Stimulated activated CD8-positive, alpha-beta memory T cell treated with anti-CD3 and anti-CD28 coated beads, Interleukin-15, amount 100 ng/mL, for 4 hours (primary cell): ENCODE measurements at places on chromosomes 2 and 18.

GRCh38 chr2:191115391-191115790 is 35.4 kb downstream of the STAT4 start:
- no peak for DNase-seq

DNA sequence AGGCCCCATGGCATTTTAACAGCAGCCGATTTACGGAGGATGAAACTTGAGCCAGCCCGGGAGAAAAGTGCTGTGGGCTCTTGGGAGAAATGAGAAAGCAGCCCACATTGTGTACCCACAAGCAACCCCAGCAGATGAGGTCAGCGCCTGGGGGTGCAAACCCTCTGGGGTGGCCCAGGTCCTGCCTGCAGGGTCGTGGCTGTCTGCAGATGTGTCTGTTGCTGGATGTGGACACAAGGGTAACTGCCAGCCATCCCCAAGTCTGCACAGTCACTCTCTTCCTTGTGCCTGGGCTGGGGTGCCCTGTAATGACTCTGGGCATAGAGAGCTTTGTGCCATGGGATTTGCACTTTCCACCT is 170.8 kb downstream of the PRKCE start:
- no peak for DNase-seq

DNA sequence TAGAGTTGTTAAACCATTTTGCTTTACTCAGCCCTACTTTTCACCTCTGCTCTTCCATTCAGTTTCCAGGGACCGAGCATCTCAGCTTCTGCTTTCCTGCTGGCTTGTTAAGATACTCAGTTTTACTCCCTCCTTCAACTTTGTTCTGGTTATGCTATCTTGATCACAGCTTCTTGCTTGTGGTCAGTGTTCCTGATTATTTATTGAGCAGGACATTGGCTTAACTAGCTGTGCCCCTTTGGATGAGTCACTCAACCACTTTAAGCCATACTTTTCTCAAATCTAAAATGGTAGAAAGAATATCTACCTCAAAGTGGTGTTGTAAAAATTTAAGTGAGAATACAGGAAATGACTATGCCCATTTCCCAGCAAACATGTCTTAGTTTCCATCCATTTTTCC is 124.0 kb downstream of the KYNU start:
- no peak for DNase-seq

DNA sequence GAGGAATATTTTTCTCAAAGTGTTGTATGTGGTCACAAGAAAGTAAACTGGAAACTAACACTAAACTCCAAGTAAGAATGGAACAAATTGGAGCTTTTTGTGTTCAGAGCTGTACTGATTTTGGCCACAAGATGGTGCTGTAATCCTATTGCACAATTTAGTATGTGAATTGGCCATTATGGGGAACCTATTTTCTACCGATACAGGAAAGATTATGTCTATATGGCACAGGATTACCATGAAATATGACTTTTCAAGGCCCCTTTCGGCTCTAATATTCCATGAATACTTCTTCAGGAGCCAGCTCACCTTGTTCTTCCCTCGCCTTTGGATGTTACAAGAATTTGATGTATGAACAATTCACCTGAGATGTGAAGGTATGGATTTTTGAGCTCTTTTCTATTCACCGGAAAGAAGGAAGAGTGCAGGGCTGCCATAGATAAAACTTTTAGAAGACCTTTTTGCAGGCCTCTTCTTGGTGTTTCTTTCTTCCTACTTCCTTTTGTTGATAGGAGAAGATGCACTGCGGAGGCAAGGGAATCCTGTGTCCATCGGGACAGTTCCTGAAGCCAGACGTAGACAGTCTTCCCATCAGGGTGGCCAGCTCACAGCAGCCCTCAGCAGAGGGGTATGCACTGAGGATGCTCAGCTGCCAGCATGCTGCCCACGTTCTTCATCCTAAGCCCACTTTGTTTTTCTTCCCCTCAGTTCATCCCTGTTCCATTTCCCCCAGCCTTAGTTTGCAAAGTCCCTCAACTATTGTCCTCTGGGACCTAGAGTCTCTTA is 13.3 kb downstream of the MRPL44 start:
- no peak for DNase-seq

GRCh38 chr2:184859187-184859586 is 260.9 kb downstream of the ZNF804A start:
- no peak for DNase-seq

DNA sequence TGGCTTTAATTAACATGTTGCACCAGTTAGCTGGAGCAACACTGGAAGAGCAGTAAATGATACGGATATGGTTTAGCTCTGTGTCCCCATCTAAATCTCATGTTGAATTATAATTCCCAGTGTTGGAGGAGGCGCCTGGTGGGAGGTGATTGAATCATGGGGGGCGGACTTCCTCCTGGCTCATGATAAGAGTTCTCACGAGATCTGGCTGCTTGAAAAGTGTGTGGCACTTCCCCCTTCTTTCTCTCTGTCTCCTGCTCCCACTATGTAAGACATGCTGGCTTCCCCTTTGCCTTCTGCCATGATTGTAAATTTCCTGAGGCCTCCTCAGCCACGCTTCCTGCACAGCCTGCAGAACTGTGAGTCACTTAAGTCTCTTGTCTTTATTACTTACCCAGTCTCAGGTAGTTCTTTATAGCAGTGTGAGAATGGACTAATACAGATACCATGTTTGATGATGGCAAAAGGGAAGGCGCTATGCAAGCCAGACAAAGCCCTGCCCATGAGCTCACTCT is 963.6 kb downstream of the SOCS6 start:
- DNase-seq: no peak

DNA sequence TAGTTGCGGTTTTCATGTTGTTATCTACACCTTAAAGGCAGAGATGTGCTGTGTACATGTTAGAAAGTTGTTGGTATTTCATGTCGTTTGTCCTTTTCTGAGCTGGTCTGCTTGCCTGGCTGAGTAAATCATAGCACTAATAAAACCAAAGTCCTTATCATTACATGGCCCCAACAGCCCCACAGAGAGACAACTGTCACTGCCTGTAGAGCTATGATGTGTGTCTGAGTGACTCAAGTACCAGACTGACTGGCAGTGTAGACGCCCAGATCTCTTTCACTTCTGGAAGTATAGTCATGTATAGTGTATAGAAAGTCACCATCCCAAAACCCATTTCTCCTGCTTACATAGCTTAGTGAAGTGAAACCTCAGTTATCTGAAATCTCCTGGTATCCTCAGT is 4.3 kb downstream of the SOCS6 start:
- no peak for DNase-seq

DNA sequence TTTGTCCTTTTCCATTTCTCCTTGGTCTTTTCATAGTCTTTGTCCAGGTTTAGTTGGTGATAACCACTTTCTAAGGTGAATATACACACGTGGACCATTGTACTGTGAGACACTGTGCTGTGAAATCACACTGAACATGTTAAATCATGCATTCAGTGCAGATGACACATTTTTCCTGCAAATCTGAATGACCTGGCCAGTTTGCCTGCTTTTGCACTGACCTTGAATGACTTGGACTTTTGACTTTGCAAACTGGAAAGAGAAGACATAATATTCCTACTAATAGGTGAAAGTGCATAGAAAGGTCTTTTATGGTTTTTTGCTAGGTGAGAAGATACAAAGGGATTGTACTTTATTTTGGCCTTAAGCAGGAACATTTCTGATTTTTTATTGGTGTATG is 21.7 kb upstream of the PHLPP1 start:
- DNase-seq: no peak

GRCh38 chr2:170177950-170178781 is at the start of gene MYO3B:
MYO3B (plus strand) TSS chr2:170178147; CDS start chr2:170178288, 141 bp downstream.
- no peak for DNase-seq

GRCh38 chr18:6557057-6557769 is 142.5 kb upstream of the L3MBTL4 start:
- no peak for DNase-seq

DNA sequence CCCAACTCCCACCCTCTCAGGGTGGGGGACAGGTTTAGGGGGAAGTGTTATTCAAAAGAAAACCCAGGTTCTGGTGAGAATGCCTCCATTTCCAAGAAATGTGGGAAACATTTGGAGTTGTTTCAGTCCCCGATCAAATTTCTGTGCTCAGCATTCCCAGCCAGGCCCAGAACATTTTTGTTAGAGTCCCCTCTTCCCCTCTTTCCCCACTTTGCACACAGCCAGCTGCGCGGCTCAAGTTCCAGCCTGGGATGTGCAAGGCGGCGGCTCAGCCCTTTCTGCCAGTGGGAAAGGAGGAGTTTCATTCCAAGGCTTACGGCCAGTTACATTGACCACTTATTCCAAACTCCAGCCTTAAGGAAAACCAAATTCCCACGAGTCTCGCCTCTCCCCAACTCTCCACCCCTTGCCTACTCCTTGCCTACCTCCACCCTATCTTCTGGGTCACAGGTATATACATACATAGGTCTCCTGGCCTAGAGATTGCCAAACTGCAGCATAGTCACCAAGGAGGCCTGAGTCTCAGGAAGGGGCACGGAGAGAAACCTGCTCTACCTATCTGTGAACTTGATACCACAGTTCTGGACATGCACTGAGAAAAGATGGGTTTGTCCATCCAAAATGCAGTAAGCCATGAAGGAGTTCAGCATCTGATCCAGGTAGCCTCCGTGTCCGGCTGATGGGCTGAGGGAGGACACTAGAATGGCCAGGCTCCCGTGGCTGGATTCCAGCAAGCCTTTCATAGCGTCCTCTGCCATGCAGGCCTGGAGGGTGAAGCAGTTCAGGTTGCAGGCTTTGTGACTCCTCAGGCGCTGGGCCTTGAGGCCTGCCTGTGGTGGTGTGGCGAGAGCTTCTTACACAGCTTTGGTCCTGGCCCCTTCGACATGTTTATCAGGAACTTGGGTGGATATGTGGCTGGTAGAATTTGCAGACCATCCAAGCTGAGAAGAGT is 154.5 kb downstream of the ZFP36L2 start:
- no peak for DNase-seq

- DNase-seq: no peak
These were observed 40.1 kb upstream of the SOS1 start for GRCh38 chr2:39160982-39161381.
